ENCODE measurements at places on chromosomes 13 and 19.

- DNase-seq: no peak
Measured at GRCh38 chr19:30028118-30028991, 86.3 kb downstream of the URI1 start.

DNA sequence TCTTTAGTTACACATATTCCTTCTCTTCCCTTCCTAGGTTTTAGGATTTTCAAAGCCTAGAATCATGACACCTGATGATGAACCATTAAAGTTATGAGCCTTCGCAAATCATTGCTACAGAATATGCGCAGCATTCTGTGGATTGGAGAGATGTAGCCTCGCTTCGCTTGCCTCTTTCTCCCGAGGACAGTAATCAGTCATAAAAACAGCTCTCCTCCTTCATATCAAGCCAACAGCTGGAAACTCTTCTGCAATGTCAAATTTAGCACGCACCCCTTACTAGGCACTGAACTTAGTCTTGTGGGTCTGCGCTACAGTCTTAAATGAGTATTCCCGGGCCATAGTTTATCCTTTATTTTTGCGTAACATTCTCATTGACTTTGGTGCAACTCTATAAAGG, 79.6 kb downstream of the DACH1 start:
- no peak for DNase-seq

DNA sequence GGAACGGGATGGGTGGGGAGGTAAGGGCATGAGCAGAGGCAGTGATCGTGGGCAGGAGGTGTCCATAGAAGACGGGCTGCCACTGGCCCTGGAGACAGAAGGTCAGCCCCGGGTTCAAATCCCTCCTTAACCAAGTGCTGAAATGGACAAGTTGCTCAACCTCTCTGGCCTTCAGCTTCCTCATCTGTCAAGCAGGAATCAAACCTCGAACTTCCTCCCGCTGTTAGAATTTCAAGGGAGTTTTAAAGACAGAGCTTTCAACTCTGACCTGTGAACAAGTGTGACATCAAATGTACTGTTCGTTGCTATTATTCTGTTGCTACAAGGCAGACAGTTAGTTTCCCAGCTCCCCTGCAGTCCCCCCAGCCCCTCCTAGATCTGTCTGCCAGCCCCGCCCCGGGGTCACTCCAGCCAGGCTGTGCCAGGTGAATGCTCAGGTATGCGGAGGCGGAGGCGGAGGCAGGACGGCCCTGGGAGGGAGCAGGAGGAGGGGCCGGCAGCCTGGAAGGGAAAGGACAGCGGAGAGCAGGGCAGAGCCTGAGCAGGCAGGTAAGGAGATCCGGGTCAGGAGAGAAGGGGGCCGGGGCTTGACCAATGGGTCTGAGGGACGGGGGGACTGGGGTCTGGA, at the start of gene EPS8L1:
TSS of gene EPS8L1 (plus strand) at position 499 of the 628 bp plus-strand sequence. CDS start 576 bp downstream, outside the sequence.
- DNase-seq: no peak

DNA sequence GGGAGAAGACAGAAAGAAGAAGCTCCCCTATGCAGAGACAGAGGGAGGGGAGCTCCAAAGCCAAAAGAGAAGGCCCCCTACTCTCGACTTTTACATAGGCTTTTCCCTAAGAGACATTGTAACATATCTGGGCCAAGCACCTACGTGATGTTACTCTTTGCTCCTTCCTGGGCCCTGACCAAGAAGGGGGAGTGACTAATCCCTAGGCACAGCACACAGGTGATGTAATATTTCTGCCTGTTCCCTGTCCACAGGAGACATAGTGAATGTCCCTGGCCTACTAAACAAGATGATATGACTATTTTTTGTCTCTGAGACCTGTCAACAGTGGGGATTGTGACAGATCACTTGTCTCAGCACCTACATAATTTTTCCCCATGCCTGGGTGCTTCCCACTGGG, 15.9 kb upstream of the ZNF254 start:
- no peak for DNase-seq

GRCh38 chr13:40664350-40665125, 1.9 kb downstream of the FOXO1 start:
- peak; percentile 40 for DNase-seq

- no peak for DNase-seq
Measured at GRCh38 chr13:112583592-112584277, 4.2 kb downstream of the TUBGCP3 start.

DNA sequence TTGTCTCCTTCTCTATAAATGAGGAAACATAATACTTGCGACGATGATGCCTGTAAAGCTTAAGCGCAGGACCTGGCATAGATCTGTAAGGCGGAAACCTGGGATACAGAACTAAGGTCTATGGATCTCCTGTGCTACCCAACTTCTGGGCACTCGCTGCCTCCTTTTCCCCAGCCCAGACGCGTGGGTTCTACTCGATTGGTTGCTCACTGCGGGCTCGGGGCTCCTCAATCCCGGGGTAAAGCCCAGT, 615 bp upstream of the PSMC4 start:
- DNase-seq: no peak

DNA sequence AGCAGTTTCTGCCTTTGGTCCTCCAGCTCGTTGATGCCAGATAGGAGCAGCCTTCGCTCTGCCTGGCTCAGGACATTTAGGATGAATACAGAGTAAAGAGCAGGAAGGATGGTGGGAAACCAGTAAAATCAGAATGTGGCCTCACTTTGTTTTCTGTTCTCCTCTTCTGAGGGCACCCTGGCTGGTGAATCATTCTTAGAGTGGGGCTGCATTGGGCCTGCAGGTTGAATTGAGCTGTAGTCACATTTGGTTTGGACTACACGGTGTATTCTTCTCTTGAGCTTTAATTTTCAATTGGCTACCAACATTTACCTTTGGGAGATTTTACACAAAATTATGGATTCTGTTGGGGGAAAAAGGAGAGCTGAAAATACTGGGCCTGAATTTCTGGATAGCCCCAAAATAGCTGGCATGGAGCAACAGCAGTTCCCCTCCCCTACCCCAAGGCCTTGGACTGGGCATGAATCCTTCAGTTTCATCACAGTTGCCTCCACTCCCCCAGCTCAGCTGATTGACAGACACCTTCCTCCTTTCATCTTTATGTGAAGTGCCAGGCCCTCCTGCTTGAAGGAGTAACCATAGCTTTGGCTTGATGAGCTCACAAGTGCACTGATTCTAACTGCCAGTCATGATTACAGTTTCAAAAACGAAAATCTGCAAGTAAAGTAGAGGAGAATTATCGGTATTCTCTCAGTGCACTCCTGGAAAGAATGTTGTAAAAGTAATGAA, 24.3 kb downstream of the ERCC5 start:
- no peak for DNase-seq

- DNase-seq: no peak
Measured at GRCh38 chr13:68428292-68428691, 1198.2 kb upstream of the PCDH9 start.

GRCh38 chr19:58366585-58367430, 4.3 kb upstream of the ZNF497 start:
- no peak for DNase-seq

DNA sequence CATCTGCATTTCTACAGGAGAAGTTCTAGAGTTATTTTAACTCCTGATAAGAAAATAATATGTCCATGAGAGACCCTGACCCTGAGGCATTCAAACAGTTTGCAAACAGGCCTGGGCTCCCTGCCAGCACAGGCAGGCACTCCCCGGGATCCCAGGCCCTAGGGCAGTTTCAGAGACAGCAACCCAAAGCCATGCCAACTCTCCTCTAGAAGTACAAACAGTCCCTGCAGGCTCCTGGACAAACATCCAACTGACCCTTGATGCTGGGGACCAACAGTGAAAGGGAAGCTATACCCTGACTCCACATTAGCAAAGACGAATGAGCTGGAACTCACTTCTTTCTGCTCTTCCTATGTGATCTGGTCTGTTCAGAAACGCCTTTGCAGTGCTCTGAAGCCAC, 44.8 kb downstream of the CCDC70 start:
- no peak for DNase-seq

DNA sequence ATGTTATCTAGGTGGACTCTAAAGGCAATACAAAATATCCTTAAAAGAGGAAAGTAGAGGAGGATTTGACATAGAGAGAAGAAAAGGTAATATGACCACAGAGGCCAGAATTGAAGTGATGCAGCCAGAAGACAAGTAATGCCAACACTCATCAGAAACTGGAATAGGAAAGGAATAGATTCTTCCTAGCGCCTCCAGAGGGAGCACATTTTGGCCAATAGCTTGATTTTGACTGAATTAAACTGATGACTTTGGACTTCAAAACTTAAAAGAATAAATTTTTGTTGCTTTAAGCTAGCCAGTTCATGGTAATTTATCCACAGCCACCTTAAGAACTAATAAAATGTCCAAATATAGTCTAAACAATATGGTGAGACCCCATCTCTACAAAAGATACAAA, 1921.9 kb downstream of the OLFM4 start:
- no peak for DNase-seq

GRCh38 chr19:30065680-30066606, 123.9 kb downstream of the URI1 start:
- DNase-seq: no peak

DNA sequence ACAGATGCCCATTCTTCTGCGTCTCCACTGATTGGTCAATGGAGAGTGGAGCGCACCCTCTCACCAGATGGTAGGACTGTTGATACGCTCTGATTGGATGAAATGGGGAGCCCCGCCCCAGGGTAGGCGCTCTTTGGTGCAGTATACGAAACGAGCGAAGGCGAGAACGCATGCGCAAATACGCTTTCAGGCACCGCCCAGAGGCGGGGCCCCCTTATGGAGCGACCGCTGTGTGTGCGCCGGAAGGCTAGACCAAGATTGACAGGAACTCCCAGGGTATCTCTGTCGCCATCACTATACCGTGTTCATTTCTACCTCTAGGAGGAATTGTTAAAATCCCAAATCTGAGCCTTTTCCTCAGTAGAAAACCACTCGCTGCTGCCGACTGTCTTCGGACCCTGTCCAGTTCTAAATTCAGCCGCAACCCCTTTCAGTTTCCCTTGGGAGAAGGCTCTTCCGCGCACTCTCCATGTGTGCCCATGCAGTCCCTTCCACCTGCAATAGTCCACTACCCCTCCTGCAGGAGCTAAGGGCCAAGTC, 720 bp upstream of the HNRNPL start:
- DNase-seq: no peak

GRCh38 chr13:23632048-23632582, 61.9 kb downstream of the TNFRSF19 start:
- no peak for DNase-seq

DNA sequence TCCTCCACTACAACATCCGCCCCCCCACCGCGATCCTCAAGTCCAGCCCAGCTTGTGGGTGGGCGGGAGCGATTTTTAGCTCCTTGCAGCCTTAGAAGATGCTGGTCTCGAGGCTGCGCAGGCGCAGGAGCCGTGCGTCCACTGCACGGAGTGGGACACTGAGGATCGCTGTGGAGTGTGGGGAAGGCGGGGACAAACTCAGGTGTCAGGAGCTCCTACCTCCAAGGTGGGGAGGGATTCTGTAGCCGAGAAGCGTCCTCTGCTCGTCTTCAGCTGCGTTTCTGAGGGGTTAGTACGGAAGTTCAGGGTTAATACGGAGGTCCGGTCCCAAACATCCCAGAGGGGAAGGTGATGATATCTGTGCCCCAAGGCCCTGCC, at the start of gene RTBDN:
TSS of gene RTBDN (minus strand) at position 14 of the 378 bp plus-strand sequence. CDS start 4,600 bp downstream, outside the sequence.
- peak; percentile 26 for DNase-seq

DNA sequence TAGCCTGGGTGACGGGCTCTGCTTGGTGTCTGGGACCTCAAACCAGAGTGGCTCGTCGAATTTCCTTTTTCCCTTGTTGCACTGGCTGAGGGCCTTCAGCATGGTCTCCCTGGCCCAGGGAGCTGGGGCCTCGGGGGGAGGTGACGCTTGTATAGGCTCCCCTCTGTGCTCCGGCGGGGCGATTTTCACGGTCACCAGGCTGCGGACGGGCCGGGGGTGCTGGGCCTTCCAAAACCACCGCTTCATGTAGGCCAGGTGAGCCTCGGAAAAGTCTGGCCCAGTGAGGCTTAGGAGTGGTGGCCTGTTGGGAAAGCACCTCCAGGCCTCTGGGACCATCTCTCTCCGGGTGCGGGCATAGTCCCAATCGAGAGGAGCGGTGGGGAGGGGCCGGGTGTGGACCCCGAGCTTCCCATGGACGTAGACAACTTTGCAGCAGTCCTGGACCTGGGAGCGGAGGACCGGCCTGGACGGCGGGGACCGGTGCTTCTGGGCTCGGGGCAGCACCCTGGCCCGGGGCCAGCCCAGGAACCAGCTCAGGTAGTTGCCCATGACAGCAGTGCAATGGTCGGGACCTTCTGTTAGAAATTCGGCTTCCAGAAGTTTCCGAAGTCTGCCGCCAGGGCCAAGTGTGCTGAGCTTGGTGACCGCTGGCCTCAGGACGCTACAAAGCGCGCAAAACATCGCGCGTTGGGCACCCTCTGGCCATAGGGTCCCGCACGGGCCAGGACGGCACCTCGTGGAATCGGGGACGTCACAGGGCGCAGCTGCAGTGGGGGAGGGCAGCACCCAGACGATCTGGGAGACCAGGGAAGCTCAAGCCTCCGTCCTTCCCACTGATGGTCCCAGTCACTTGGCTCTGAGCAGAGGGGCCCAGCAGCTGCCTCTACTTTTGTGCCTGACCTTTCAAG, 41.6 kb upstream of the MTUS2 start:
- DNase-seq: no peak

- DNase-seq: no peak
Measured at GRCh38 chr19:41233748-41234240, 14.8 kb downstream of the AXL start.

DNA sequence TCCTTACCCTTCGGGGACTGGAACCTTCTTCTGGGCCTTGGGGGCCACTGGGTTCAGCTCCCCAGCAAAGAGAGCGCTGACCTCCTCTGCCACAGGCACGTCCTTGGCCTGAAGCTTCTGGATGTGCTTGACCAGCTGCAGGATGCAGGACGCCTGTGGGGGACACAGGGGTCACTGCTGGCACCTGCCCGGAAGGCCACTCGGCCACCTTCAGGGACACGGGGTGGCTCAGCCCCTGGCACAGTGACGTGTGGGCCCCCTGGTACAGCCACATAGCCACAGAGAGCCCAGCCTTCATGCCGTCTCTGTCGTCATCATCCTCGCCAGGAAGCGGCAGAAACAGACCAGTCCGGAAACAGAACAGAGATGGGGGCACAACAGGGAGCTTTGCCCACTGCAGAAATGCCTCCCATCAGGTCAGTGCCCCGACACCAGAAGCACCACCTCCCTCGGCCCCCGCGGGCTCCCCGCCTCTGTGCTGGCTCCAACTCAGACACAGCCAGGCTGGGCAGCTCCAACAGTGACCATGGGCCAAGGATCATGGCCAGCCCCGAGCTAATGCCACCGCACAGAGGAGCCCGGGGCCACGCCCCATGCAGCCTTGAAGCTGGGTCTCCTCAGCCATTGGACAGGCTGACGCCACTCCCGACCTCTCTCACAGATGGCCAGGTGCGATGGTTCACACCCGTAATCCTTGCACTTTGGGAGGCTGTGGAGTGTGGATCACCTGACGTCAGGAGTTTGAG, 20.7 kb downstream of the IZUMO4 start:
- no peak for DNase-seq

- DNase-seq: no peak
Measured at GRCh38 chr19:44939668-44940067, 2.4 kb upstream of the APOC4 start.
